ENCODE measurements at places on chromosomes 2 and 18.
A peak's percentile ranks its signal among the peaks of the same experiment; 100 is the strongest.

- DNase-seq, result no peak
Measured at GRCh38 chr18:34661464-34662087, 48.5 kb upstream of the DTNA start.

- DNase-seq, result peak; percentile 95
Measured at GRCh38 chr2:46847185-46847710, 68.4 kb downstream of the MCFD2 start.

DNA sequence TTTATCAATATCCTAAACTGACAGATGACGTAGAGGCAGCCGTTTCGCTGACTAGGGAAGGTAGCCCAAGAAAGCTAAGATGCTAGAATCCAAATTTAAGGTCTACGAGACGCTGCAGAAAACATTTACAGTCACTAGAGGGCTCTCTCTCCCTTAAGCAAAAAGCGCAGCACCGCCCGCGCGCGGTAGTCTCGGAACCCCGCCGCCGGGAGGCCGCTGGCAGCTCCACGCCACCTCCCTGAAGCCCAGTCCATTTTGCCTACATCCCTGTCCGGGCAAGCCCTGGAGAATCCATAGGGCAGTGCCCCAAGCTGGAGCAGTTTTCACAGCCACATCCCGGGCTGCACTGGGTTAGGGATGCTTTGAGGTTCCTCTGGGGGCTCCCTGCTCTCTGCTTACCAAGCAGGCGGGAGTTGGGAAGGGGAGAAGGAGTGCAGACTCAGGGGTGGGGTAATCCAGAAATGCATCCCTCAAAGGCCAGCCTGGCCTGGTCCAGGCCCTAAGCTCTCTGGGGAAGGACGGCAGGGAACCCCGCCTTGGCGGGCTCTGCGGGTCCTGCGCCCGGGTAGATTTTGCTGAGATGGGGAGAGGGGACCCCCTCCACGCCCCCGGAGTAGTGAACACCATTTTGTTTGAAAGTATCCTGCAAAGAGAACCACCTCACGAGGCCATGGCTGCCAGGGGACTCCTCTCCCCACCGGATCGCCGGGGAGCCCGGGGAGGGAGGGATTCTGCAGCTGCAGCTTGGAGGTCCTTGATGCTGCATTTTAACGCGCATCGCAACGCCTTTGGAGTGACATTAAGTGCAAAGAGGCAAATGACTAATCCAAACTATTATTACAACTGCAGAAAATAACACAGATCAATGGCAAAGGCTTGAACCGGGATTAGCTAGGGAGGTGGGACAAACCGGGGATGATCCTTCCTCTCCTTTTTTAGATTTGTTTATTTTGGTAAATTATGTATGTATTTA, 1.3 kb upstream of the DPYSL5 start:
- DNase-seq, result peak; percentile 21

DNA sequence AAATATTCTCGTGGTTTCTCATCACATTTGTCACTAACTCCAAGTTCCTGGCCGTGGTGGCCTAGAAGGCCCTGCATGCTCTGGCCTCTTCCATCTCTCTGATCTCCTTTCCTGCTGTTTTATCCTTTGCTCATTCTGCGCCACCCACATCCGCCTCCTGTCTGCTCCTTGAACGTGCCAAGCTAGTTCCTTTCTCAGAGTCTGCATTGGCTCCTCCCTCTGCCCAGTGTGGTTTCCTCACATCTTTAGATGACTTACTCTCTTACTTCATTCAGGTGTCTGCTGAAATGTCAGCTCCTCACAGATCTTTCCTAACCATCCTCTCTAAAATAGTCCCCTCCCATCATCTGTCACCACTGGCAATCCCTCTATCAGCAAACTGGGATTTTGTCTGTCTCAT, 158.6 kb upstream of the RBMS1 start:
- DNase-seq, result no peak

DNA sequence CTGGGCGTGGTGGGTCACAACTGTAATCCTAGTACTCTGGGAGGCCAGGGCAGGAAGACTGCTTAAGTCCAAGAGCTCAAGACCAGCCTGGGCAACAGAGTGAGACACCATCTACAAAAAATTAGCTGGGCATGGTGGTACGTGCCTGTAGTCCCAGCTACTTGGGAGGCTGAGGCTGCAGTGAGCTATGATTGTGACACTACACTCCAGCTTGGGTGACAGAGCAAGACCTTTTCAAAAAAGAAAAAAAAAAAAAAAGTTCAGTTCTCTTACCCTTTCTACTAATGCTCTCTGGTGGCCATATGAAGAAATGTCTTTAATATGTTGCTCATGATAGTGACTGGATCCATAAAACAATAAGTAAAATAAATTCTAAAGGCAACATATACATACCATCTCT, 14.9 kb downstream of the TYW5 start:
- DNase-seq, result no peak

- DNase-seq, result no peak
Measured at GRCh38 chr18:75316223-75316622, 105.6 kb downstream of the TSHZ1 start.

- no peak for DNase-seq
Measured at GRCh38 chr18:35201256-35201931, 39.4 kb upstream of the ZNF397 start.

DNA sequence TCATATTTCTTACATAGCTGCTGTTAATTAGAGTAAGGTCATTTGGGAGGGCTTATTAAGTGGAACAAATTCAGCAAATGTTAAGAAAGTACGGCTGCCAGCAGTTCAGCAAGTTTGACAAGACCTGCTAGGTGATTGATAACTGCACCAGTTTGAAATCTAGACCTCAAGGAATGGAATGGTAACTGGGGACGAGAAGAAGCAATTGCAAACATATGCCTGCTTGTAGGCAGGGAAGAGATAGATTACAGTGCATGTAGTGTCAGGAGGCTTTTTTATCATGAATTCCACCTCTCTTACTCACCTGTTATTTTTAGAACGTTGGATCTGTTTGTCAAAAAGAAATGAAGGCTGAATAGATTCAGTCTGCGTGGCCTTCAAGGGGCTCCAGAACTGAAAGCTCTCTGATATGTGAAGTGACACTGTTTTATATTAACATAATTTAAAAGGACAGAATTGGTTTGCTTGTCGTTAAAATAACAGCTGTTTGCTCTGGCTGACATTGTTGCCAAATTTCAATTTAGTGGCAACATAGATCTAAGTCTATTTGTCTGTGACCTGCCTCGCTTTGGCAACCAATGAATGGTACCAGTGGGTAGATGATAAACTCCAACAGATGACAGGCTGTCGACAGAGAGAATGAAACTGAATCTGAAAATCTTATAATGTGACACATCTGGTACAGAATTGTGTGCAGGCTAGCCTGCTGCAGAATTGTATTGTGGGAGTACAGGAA, 199.3 kb downstream of the ZNF407 start:
- DNase-seq, result peak; percentile 66

DNA sequence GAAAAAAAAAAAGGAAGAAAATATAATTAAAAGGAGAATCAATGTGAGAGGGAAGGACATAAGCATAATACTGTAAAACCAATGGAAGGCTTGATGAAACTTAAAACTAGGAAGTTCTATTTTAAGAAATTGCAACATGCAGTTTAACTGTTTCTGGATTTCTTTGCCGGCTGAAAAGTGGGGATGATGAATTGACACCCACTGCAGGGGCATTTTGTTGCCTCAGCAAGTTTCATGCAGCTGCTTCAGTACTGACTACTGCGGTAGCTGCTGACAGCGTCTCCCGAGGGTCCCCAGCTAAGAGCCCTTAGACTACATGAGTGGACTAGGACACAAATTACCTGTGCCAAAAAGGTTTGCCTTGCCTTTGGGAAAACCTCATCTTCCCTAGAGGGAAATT, 69.2 kb downstream of the B3GNT2 start:
- DNase-seq, result no peak

- DNase-seq, result peak; percentile 4
Measured at GRCh38 chr2:29367986-29368658, 252.9 kb downstream of the CLIP4 start.

DNA sequence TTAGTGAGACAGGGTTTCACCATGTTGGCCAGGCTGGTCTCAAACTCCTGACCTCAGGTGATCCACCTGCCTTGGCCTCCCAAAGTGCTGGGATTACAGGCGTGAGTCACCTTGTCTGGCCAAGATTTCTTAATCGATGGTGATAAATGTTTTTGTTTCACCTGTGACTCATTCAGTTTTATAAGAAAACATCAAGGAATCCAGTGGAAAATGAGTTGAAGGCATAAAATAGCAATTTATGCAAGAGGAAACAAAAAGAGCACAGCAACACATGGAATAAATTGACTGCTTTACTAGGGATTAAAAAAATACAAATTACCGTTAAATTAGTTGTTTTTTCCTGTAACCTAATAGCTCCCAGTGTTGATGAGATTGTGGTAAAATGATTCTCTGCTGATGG, 80.2 kb downstream of the CDK15 start:
- no peak for DNase-seq

GRCh38 chr2:206642075-206643025, at the start of gene FAM237A:
Gene FAM237A, plus strand, starts transcription at chr2:206642487. Its CDS starts 1,750 bp downstream, at chr2:206644237.
- peak; percentile 19 for DNase-seq

Measured in fibroblast of skin of left biceps (primary cell).